ENCODE measurements at places on chromosomes 2 and 18. TPM values are rescaled to one million over a fixed set of nuclear protein-coding genes. Genes with fewer than 3 reads are reported as not detected.
A peak's percentile ranks its signal among the peaks of the same experiment; 100 is the strongest.

- no peak for DNase-seq
- H3K27me3 ChIP-seq: no peaks in the 10 kb centered on the region
- no peak overlapping the region for H3K27ac ChIP-seq
- no peak overlapping the region for H3K4me3 ChIP-seq
Measured at GRCh38 chr2:8794923-8795825, 42.2 kb downstream of the KIDINS220 start.

Gene NEB
- total RNA-seq: 1.8 TPM

- H3K27ac ChIP-seq: no peak overlapping the region
- no peaks in the 10 kb centered on the region for H3K36me3 ChIP-seq
- H3K27me3 ChIP-seq: no peaks in the 10 kb centered on the region
- peaks cover 4% of the 10 kb centered on the region for H3K4me1 ChIP-seq
Measured at GRCh38 chr2:216849987-216850386, 9.9 kb downstream of the TNP1 start.

Gene ACTG2
- total RNA-seq: 558 TPM

Gene COLEC11
- total RNA-seq: 59.9 TPM

GRCh38 chr2:20880221-20880771 is 57.4 kb upstream of the LDAH start:
- no peak overlapping the region for H3K4me3 ChIP-seq
- no peaks in the 10 kb centered on the region for H3K36me3 ChIP-seq
- H3K4me1 ChIP-seq: no peaks in the 10 kb centered on the region
- H3K27me3 ChIP-seq: no peaks in the 10 kb centered on the region
- DNase-seq: no peak

DNA sequence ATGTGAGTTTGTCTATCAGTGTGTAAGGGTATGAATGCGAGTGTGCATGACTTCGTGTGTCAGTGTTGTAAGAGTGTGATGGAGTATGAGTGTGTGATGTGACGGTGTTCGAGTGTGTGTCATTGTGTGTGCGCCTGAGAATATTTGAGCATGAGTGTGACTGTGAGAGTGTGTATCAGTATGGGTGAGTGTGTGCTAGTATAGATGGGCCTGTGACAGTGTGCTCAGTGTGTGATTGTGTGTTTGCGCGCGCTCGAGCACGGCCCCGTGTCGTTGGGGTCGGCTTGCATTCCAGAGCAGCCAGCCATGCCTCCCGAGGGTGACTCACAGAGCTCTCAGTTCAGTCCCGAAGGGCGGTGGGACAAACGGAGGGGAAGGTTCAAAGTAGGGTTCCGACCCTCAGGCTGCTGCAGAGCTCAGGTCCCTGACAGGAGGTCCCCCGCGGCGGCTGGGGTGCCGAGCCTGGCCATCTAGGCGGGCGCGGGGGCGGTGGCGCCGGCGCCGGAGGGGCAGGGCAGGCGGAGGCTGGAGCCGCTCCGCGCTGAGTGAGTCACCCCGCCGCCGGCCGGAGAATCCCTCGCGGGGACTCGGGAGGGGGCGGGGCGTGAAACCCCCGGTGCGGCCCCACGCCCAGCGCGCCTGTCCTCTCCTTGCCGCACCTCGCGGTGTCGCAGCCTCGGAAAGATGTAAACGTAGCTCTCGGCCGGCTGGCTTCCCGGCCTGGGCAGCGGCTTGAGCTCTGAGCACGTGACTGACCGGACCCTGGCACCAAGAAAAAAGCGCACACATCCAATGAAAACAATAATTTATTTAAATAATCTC is 3.8 kb downstream of the DLX2 start:
- no peak for DNase-seq
- peak overlapping the region; percentile 2 for H3K4me3 ChIP-seq
- peaks cover 15% of the 10 kb centered on the region for H3K27me3 ChIP-seq
- H3K4me1 ChIP-seq: peaks cover 24% of the 10 kb centered on the region
- no peak overlapping the region for H3K27ac ChIP-seq

DNA sequence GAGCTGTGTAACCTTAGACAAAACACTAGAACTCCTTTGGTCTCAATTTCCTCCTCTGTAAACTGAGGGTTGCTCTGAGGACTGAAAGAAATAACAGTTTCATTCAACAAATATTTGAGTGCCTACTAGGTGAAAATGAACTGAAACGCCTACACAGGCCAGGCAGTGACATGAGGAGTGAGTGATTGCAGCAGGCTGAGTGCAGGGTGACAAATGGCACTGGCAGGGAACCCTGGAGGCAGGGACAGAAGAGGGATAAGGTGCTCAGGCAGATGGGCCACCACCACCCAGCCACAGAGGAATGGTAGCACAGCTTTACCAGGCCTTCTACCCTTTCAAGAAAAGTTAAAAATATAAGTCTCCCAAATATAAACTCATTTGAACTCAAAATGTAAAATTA is 11.5 kb upstream of the RNU4ATAC start:
- H3K27ac ChIP-seq: no peak overlapping the region
- H3K36me3 ChIP-seq: no peaks in the 10 kb centered on the region
- no peak overlapping the region for H3K4me3 ChIP-seq

Gene MYO3B
- total RNA-seq: 0.42 TPM

Gene ATP6V1B1
- total RNA-seq: not detected

DNA sequence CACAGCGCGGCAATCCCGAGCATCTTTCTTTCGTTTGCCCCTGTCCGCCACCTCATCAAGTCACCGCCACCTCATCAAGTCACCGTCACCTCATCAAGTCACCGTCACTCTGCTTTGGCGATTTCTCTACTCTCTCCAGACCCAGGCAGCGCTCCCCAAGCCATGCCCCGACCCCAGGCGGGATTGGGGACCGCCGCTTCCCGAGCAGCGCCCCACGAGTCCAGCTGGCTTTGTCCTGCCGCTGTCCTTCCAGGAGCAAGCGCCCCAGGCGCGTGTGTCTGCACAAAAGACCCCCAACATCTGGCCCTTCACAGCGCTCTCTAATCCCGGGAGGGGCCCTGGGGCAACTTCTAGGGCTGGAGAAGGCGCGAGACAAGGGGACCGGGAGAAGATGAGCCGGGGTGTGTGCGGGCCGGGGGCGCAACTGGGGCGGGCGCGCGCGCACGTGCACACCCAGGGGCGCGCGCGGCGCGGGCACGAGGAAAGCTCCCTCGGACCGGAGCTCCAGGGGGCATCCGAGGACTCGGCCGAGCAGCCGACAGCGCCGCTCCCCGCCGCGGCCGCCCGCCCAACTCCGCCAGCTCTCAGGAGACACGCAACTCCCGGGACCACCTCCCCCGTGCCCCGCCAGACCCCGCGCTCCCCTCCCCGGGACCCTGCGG is 633 bp upstream of the RNF152 start:
- H3K36me3 ChIP-seq: no peaks in the 10 kb centered on the region
- peak; percentile 69 for DNase-seq
- no peaks in the 10 kb centered on the region for H3K27me3 ChIP-seq
- no peaks in the 10 kb centered on the region for H3K4me1 ChIP-seq
- peak overlapping the region; percentile 66 for H3K27ac ChIP-seq

GRCh38 chr2:198056836-198057235 is 252.4 kb downstream of the PLCL1 start:
- H3K36me3 ChIP-seq: no peaks in the 10 kb centered on the region
- H3K27me3 ChIP-seq: no peaks in the 10 kb centered on the region
- no peak overlapping the region for H3K27ac ChIP-seq
- no peak overlapping the region for H3K4me3 ChIP-seq

DNA sequence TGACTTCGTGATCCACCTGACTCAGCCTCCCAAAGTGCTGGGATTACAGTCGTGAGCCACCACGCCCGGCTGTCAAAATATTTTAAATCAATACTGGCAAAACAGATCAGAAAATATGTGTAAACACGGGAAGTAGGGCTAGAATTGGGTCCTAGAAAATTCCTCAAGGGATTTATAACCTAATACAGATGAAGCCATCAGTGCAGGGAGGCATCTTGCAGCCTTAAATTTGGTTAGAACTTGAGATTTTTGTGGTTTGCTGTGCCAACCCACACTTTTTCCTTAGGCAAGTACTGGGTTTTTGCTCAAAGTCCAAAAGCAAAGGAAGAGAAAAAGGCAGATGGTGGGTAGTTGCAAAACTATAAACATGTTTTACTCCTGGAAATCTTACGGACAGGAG is 33.7 kb upstream of the NFE2L2 start:
- H3K27me3 ChIP-seq: no peaks in the 10 kb centered on the region
- peaks cover 1% of the 10 kb centered on the region for H3K4me1 ChIP-seq
- H3K36me3 ChIP-seq: no peaks in the 10 kb centered on the region
- no peak for DNase-seq
- H3K4me3 ChIP-seq: no peak overlapping the region

DNA sequence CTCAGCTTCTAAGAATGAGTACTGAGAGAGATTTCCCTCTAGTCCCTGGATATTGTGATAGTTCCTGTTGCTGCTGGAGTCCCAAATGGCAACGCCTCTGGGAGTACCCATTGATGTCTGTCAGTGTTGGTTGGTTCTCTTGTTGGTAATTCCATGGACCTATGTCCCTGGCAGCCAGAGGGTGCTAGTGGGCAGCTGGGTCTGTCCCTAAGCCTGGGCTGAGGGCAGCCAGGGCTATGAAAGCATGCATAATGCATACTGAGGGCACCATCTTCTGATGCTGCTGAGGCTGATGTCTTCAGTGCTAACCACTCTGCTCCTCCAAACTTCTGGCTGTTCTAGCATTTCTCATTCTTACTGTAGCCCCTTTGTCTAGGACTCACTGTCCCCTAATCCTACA is 35.9 kb downstream of the NABP1 start:
- no peak overlapping the region for H3K4me3 ChIP-seq
- no peaks in the 10 kb centered on the region for H3K27me3 ChIP-seq
- H3K27ac ChIP-seq: no peak overlapping the region

GRCh38 chr18:34697891-34698290 is 12.2 kb upstream of the DTNA start:
- no peak overlapping the region for H3K4me3 ChIP-seq
- H3K27ac ChIP-seq: no peak overlapping the region
- no peaks in the 10 kb centered on the region for H3K36me3 ChIP-seq
- DNase-seq: no peak
- H3K4me1 ChIP-seq: no peaks in the 10 kb centered on the region

GRCh38 chr2:16128746-16129610 is 188.6 kb downstream of the MYCN start:
- no peak overlapping the region for H3K27ac ChIP-seq
- no peaks in the 10 kb centered on the region for H3K36me3 ChIP-seq
- no peaks in the 10 kb centered on the region for H3K4me1 ChIP-seq
- no peak overlapping the region for H3K4me3 ChIP-seq

GRCh38 chr18:57951117-57951796 is 92.8 kb upstream of the NEDD4L start:
- no peak overlapping the region for H3K4me3 ChIP-seq
- H3K4me1 ChIP-seq: no peaks in the 10 kb centered on the region
- no peaks in the 10 kb centered on the region for H3K36me3 ChIP-seq
- H3K27me3 ChIP-seq: no peaks in the 10 kb centered on the region
- DNase-seq: no peak

- no peaks in the 10 kb centered on the region for H3K27me3 ChIP-seq
- no peak overlapping the region for H3K4me3 ChIP-seq
- H3K4me1 ChIP-seq: peaks cover 5% of the 10 kb centered on the region
- DNase-seq: no peak
- H3K27ac ChIP-seq: no peak overlapping the region
- no peaks in the 10 kb centered on the region for H3K36me3 ChIP-seq
Measured at GRCh38 chr18:50814395-50814794, 5.4 kb downstream of the MRO start.

DNA sequence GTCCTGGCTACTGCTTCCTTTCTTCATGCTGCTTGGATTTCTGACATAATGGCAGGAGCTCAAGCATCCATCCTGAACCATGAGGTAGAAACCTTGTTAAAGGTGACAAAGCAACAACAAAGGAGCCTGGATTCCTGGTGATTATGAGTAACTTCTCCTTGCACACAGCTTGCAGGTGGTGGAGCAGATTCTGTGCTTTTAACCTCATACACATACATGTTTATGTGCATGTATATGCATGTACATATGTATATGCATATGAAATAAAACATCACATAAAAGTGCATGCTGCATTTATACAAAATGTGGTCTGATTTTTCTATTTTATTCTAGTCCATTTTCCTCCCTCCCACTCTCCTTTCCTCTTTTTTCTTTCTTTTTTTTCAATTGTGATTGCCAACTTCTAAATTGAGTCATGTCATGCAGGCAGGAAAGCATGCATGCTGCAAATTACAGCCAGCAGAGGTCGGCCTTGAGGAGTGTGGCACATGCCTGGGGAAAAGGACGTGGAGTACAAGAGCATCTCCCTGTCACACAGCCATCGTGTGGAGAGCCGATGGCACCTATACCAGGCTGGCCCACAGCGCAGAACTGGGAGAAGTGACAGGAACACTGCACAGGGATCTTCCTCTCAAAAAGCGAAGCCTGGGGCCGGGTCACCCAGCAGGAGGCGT is 17.9 kb downstream of the LCT start:
- no peak overlapping the region for H3K27ac ChIP-seq
- H3K4me1 ChIP-seq: no peaks in the 10 kb centered on the region
- H3K4me3 ChIP-seq: no peak overlapping the region
- DNase-seq: no peak
- no peaks in the 10 kb centered on the region for H3K27me3 ChIP-seq

GRCh38 chr18:57555134-57555533 is 31.4 kb downstream of the FECH start:
- no peak for DNase-seq
- no peaks in the 10 kb centered on the region for H3K27me3 ChIP-seq
- no peak overlapping the region for H3K4me3 ChIP-seq
- no peaks in the 10 kb centered on the region for H3K4me1 ChIP-seq
- no peaks in the 10 kb centered on the region for H3K36me3 ChIP-seq

GRCh38 chr2:74427551-74427950 is 6.0 kb downstream of the WDR54 start:
- DNase-seq: no peak
- no peaks in the 10 kb centered on the region for H3K27me3 ChIP-seq
- no peaks in the 10 kb centered on the region for H3K4me1 ChIP-seq
- H3K36me3 ChIP-seq: no peaks in the 10 kb centered on the region
- H3K4me3 ChIP-seq: no peak overlapping the region

Gene B3GNT7
- 24.4 TPM for total RNA-seq

Gene GPC1
- 71.4 TPM for total RNA-seq

Gene PSTPIP2
- total RNA-seq: 5.3 TPM

GRCh38 chr2:188666503-188666902 is 307.7 kb upstream of the COL3A1 start:
- no peaks in the 10 kb centered on the region for H3K27me3 ChIP-seq
- H3K36me3 ChIP-seq: no peaks in the 10 kb centered on the region
- H3K4me1 ChIP-seq: peaks cover 2% of the 10 kb centered on the region
- no peak for DNase-seq
- H3K27ac ChIP-seq: no peak overlapping the region

- no peak overlapping the region for H3K4me3 ChIP-seq
- H3K4me1 ChIP-seq: peaks cover 13% of the 10 kb centered on the region
- no peak overlapping the region for H3K27ac ChIP-seq
- H3K27me3 ChIP-seq: no peaks in the 10 kb centered on the region
- H3K36me3 ChIP-seq: no peaks in the 10 kb centered on the region
- DNase-seq: no peak
Measured at GRCh38 chr2:43162511-43162776, 64.0 kb downstream of the ZFP36L2 start.

DNA sequence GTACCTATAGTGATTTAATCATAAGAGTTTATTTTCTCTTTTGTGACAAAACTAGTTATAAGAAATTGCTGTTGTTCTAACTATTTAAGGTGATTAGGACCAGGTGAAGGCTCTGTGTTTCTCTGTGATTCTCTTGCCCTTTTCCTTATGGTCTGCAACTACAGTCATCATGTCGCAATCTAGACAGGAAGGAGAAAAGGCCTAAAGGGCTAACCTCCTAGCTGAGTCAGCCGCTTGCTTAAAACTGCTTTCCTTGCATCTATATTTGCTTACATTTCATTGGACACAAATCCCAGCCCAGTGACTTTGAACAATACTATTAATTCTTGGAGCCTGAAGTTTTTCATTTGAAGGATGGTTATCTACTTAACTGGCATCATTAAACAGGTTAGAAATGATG is 93.1 kb downstream of the PIK3C3 start:
- peaks cover 2% of the 10 kb centered on the region for H3K4me1 ChIP-seq
- no peaks in the 10 kb centered on the region for H3K27me3 ChIP-seq
- no peak overlapping the region for H3K27ac ChIP-seq

Gene SOWAHC
- total RNA-seq: 14.1 TPM

All from ovary (tissue), 10 donors.